GM23338 (cell line): ENCODE measurements at places on chromosomes 16 and 17. TPM values are rescaled to one million over a fixed set of nuclear protein-coding genes. Genes with fewer than 3 reads are reported as not detected.

The KRTAP4-6 gene
- not detected in 2 replicates for polyA plus RNA-seq

DNA sequence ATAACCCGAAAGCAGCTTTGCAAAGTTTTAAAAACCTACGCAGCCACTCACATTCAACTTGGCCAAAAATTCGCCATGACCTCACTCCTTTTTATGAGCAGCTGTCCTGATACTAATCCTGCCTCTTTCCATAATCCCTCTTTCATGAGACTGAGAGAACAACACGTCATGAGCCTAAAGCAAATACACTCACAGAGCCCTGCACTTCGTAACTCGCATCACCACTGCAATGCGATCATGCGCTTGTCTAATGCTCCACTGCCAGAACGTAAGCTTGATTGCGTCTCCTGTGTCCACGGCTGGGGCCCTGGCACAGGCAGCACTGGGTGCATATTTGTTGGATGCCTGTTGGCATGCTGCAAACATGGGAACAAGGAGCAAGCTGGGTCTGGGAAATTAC lies 36.2 kb downstream of the CDRT4 start:
- no peaks in the 10 kb centered on the region for H3K27me3 ChIP-seq
- H3K4me1 ChIP-seq, result no peaks in the 10 kb centered on the region
- no peaks in the 10 kb centered on the region for H3K36me3 ChIP-seq
- H3K4me3 ChIP-seq, result no peak overlapping the region
- H3K27ac ChIP-seq, result no peak overlapping the region

- H3K4me1 ChIP-seq, result no peaks in the 10 kb centered on the region
- no peaks in the 10 kb centered on the region for H3K27me3 ChIP-seq
- no peak overlapping the region for H3K27ac ChIP-seq
- H3K36me3 ChIP-seq, result no peaks in the 10 kb centered on the region
Measured at GRCh38 chr17:10062691-10063385, 135.6 kb downstream of the GAS7 start.

The CCL17 gene
- not detected in 2 replicates for polyA plus RNA-seq

The PDILT gene
- polyA plus RNA-seq, result not detected in 2 replicates

DNA sequence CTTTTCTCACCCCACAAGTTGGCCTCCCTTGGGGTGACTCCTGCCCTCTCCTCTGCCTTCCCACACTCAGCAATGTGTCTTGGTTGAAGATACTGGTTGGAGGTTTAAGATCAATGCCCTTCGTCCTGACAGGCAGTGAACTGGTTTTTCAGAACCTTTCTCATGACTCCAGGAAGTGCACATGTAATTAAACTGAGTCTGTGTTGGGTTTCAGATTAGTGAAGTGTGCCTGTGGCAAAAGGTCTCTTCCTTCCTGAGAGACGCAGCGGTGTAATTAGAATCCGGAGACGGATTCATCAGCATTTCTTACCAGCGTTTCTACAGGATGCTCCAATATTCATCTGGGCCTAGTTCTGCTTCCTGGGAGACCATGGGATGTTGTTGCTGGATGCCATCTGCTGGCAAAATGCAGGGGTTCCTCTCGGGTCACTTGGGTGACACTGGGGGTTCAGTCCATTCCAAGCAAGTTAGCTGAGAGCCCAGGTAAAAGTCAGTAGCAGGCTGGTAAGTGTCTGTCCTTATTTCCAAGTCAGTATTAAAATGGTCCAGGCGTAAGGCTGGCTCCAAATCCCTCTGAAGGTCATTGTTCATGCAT lies 233.3 kb downstream of the XYLT1 start:
- H3K27ac ChIP-seq, result no peak overlapping the region
- no peaks in the 10 kb centered on the region for H3K36me3 ChIP-seq
- no peaks in the 10 kb centered on the region for H3K27me3 ChIP-seq
- no peak overlapping the region for H3K4me3 ChIP-seq
- no peak for DNase-seq
- no peaks in the 10 kb centered on the region for H3K4me1 ChIP-seq

- peak; percentile 1 for DNase-seq
- H3K4me3 ChIP-seq, result no peak overlapping the region
- H3K36me3 ChIP-seq, result no peaks in the 10 kb centered on the region
- no peak overlapping the region for H3K27ac ChIP-seq
- H3K4me1 ChIP-seq, result no peaks in the 10 kb centered on the region
- no peaks in the 10 kb centered on the region for H3K27me3 ChIP-seq
Measured at GRCh38 chr16:75224306-75225082, 5.7 kb downstream of the CTRB1 start.
